HS-5 (cell line): ENCODE measurements at places on chromosomes 5 and 9.

GRCh38 chr9:120619751-120620655 is 40.0 kb upstream of the CDK5RAP2 start:
- DNase-seq = peak; percentile 38

- no peak for DNase-seq
Measured at GRCh38 chr5:107274571-107274970, 396.2 kb downstream of the EFNA5 start.

DNA sequence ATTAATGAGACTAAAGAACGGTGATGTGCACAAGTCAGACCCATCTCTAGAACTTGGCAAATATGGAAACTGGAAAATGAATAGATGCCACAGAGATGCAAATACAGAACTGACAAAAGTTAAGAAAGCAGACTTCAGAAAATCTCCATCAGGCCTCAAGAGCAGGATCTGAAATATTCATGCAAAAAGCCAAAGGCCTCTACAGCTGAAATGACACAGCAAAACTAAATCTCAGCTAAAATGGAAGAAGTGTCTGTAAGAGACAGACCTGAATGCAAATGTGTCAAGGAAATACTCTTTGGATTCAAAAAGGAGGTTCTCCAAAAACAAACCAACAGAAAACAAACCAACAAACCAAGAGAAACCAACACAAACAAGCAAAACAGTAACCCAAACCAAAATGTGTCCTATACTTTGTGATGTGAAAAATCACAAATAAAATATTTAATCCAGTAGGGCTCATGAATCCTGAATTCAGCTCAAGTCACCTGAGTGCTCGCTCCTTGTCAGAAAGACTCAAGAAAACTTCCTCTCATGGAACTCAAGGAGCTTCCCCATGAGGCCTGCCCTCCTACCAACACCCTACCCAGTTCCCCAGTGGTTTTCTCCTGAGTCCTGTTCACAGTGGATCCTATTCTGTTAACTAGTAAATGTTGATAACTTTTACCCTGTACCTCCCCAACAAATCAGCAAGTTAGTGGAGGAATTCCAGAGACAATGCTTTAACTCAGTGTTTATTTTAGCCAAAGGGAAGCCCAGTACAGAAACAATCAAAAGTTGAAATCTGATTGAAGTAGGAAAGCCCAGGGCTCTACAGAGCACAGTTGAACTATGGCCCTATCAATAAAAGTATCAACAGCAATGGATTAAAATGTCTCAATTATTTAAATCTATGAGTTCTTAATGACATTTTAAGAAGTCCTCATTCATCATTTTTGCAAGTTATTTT is 14.6 kb downstream of the MRPS27 start:
- DNase-seq = no peak

DNA sequence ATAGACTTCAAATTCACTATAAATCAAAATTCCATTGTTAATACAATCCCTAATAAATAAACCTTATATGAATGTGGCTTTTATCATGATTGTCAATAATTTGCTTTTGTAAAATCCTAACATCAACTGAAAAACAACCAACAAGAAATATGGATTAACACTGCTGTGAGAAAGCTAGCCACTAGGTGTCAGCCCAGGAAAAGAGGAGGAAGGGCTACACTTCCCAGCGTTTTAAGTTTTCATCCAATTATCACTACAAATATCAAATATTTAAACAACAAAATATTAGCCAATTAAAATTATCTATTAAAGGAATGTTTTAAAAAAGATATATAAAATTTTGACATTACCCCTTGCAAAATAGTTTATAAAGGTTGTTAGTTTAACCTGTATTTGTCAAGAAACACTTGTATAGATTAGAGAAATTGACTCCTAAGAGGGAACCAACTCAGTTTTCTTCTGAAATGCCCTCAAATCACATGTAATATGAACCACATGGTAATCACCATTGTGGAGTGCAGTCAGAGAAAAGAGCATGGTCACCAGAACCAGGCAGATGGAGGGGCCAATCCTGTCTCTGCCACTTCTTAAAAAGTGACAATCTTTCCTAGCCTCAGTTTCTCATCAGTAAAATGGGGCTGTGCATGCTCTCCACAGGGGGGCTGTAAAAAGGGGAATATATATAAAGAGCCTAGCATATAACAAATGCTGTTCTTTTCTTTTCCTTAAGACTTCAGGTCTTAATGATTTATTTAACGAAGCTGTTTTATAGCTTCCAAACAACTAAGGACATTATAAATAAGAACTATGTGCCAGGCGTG is 188.2 kb downstream of the CRB2 start:
- DNase-seq = no peak

DNA sequence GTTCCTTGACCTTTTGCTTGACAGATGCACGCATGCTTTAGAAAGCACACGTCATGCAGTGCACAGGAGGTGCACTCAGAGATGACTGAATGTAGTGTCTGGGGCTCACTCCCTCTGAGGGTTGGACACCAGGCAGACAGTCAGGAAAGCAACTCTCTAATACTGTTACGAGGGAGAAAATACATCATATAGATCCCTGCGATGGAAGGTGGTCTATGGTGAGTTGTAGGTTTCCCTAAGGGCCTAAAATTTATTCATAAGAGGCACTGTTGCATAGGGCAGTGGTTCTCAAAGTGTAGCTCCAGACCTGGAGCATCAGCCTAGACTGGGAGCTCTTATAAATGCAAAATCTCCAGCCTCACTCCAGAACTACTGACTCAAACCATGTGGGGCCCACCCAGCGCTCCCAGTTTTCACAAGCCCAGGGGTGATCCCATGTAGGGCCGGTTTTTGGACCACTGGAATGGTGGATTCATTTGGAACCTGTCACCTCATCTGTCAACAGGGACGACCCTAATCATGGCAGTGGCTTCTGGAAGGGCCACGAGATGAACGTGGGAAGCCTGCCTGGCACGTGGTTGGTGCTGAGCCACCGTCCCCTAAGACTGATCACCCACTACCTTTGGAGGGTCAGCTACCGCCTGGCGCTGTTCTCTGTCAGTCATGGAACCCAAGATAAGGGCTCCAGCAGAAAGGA is 16.8 kb upstream of the PHF19 start:
- DNase-seq = no peak

GRCh38 chr5:2916076-2916682 is 164.7 kb upstream of the IRX2 start:
- no peak for DNase-seq

DNA sequence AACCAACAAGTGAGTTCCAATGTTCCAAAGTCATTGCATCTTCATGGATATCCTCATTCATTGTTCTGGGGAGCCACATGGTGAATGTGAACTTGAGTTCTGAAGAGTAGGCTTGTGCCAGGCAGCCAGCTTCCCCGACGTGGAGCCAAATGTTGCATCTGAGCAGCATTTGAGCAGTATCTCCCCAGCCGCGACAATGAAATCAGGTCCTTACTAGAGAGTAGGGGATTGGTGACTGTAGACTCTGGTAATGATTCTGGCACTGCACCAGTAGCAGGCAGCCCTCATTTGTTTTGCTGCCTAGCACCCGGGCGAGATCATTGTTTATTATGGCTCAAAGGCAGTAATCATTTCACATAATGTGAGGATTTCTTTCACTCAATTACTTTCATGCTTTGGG is 451.4 kb upstream of the C9orf72 start:
- DNase-seq = no peak
